Epithelial cell of esophagus (primary cell): ENCODE measurements at places on chromosomes 7 and 10.

DNA sequence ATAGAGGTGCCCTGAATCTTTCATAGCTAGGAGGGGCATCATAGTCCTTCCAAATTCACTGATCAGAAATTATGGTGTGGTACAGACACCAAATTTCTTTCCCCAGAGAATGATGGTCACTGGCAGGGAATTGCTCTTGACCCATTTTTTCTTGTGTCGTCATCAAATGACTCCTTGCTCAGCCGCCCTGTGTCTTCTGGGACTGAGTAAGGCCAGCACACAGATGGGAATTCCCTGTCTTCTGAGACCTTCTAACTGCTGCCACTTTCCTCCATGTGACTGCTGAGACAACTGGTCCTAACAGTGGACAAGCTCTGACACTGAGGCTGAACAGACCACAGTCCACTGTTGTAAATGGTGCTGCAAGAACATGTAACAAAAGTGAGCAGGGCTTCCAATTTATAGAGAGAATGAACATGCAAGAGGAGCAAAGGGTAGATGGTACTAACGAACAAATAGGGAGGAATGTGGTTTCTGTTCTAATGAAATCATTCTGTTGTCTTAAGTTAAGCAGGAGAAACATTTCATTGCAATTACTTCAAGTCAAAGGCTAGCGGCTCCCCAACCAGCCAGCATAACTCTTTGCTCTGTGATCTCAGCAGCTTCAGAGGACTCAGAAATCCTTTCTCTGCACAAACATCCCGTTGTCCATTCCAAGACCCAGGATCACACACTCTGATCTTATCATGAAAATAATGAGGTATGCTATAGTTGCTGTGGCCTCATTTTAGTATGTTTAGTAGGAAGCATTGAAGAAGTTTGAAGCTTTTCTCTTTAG lies 235.9 kb upstream of the PRSS1 start:
- DNase-seq = no peak

GRCh38 chr7:144668503-144668902 lies 167.3 kb downstream of the TPK1 start:
- no peak for DNase-seq

GRCh38 chr7:88090671-88091070 lies 129.2 kb downstream of the SRI start:
- DNase-seq = no peak

DNA sequence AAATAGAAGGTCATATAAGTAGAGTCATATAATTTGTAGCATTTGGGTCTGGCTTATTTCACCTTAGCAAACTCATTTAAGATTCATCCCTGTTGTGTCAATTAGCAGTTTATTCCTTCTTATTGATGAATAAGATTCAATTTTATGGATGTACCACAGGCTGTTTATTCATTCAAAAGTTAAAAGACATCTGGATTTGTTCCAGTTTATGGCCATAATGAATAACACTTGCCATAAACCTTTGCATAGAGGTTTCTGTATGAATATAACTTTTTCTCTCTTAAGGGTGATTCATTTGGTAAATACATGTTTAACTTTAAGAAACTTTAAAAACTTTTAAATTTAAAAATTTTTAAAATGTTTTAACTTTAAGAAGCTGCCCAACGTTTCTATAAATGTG lies 66.4 kb downstream of the CPED1 start:
- DNase-seq = no peak

DNA sequence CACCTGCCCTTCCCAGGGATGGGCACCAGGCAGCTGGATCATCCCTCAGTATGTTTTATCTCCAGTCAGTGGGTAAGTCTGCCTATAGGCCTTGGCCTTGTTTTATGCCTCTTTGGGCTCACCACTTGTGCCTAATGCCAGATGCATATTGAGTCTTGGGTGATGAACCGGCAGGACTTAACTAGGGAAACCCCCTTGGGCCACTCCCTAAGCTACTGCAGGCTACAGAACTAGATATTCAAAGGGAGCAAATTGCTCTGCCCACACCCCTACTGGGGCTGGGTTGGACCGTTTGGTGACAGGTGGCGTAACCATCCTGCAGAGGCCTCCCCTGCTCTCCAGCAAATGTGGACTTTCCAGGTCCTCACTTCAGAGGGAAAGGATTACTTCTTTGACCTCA lies 115.7 kb upstream of the GDF10 start:
- peak; percentile 25 for DNase-seq

DNA sequence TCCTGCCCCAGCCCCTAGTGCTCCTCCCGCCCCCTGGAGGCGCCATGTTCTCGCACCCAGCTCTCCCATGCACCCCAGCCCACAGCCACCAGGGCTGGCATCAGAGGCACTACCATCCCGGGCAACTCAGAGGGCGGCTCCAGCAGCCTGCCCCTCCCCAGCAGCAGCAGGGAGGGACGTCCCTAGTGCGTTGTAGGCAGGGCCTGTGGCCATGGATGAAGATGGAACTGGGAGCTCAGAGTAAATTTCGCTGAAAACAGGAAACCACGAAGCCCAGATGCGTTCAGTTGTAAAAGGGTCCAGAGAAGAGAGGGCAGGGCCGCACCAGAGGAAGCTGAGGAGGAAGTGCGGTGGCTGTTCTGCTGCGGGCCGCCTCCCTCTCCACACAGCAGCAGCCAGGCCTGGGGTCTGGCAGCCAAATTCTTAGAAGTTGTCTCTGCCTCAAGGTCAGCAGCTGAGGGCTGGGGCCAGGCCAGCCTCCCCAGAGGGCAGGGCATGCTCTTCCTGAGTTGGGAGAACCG lies 24.6 kb downstream of the VSIR start:
- no peak for DNase-seq

DNA sequence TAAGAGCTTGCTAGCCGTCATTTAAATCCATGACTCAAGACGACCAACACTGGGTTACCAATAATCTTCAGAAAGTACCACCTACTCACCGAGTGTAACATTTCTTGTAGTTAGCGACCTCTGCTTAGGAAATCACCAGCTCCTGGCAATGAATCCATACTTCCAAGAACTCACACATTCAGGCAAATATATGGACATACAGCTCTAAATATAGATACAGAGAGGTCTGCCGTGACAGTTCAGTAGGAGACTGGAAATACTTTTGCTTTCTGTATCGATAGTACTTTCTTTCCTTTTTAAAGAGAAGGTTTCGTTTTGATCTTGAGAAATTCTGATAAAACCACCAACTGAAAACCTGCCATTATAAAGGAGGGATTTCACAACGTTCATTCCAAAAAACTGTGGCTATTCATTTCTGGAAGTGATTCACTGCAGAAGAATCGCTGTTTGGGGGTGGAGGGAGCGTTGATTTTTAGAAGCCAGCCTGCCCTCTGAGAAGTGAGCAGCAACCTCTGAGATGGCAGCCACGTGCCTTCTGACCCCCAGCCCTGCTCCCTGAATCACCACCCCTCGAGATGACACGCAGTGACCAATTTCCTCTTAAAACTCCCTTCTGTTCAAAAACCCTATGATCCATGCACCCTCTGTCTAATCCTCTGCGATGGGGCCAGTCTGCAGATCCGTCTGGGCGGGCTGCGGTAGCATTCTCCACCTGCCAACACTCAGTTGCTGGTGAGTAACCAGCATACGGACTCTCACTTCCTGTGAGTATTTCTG lies 179.0 kb upstream of the KLF14 start:
- DNase-seq = peak; percentile 97

DNA sequence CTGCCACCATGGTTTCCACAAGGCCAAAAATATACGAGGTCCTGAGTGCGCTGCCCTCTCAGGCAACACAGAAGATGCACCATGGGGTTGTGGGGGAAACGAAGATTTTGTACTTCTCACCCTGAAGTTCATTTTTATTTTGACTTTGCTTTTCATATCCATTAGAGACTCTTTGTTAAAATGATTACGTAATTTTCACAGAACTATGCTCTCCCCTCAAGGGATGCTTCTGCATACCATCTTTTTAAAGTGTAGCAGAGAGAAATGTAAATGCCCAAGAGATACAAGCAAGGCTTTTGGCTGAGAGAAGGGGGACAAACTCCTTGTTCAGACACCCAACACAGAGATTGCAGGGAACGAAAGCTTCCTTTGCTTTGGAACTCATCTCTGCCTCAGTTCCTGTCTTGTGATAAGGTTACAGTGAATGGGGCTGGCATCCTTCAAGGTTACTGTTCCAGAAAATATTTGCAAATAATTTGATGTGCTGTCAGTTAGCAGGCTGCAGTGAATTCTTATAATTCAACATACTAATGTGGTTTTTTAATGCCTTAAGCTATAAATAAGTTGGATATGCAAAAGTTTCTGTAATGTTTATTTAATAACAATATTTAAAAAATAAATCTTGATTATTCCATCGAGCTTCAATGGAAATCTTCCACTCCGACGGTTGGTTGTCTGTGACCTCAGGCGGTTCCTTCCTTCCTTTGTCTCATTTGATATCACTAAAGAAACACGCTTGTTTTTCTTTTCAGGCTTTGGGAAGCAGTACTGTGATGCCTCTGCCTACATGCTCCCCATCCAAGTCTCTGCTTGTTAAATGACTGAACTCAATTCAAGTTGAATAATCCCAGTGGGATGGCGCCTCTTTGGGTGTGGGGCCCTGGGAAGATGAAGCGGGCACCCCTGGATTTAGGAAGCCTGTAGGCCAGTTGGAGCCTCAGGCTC lies 209.3 kb upstream of the CTBP2 start:
- DNase-seq = no peak

GRCh38 chr10:103899312-103899711 lies 18.7 kb downstream of the STN1 start:
- no peak for DNase-seq

DNA sequence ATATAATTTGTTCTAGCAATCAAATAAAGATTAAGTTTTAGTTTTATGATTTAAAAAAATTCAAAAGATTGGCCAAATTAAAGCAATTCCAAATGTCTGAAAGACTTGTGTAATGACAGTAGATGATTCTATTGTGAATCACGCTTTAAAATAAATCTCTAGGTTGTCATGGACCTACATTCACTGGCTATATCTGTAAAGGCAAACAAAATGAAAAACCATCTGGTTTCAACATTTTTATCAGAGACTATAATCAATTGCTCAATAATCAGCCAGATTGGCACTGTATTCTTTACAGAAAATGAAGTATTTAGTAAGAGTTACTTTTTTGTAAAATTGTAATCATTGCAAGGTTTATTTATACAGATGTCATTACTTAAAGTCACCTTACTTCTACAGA lies 60.7 kb downstream of the DGKB start:
- DNase-seq = peak; percentile 10

GRCh38 chr7:53062796-53063195 lies 27.4 kb downstream of the POM121L12 start:
- no peak for DNase-seq

DNA sequence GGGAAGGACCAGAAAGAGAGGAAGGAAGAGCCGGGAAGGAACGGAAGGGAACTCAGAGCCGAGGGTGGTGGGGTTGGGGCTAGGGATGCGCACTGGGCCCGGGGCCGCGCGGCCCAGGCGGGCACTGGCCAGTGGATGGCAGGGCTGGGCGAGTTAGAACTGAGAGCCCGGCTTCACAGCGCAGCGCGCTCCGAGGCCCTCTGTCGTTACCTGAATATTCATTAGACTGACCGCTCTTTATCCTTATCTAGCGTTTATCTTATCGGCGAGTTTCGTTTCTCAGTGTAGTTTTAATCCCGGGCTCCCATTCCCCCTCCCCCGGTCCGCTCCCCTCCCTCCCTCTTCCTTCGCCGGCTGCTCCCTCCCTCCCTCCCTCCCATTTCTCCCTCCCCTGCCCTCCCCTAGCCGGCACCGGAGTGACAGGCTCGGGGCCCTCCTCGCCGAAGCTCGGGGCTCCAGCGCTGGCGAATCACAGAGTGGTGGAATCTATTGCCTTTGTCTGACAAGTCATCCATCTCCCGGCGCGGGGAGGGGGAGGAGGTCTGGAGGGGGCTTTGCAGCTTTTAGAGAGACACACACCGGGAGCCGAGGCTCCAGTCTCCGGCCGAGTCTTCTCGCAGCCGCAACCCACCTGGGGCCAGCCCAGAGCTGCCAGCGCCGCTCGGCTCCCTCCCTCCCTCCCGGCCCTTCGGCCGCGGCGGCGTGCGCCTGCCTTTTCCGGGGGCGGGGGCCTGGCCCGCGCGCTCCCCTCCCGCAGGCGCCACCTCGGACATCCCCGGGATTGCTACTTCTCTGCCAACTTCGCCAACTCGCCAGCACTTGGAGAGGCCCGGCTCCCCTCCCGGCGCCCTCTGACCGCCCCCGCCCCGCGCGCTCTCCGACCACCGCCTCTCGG lies at the start of gene PAX2:
TSS of gene PAX2 (plus strand) at position 596 of the 895 bp plus-strand sequence. CDS start 679 bp downstream, outside the sequence.
- peak; percentile 19 for DNase-seq

- no peak for DNase-seq
Measured at GRCh38 chr7:89618274-89618673, 536.0 kb upstream of the STEAP1 start.

GRCh38 chr10:71536332-71536731 lies 139.6 kb downstream of the CDH23 start:
- peak; percentile 35 for DNase-seq

DNA sequence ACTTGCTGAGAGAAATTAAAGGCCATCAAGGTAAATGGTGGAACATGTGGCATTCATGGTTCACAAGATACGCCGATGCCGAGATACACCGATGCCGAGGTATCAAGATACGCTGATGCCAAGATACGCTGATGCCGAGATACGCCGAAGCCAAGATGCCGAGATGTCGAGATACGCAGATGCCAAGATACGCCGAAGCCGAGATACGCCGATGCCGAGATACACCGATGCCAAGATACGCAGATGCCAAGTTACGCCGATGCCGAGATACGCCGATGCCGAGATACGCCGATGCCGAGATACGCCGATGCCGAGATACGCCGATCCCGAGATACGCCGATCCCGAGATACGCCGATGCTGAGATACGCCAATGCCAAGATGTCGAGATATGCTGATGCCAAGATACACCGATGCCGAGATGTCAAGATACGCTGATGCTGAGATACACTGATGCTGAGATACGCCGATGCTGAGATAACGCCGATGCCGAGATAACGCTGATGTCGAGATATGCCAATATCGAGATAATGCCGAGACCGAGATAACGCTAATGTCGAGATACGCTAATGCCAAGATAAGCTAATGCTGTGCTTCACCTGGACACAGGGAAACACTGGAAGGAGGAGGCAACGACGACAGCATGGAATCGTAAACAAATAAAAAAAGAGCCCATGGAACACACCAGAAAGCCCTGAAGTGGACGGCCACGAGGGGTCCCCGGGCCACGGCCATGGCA lies 172.6 kb downstream of the MAD1L1 start:
- DNase-seq = no peak

DNA sequence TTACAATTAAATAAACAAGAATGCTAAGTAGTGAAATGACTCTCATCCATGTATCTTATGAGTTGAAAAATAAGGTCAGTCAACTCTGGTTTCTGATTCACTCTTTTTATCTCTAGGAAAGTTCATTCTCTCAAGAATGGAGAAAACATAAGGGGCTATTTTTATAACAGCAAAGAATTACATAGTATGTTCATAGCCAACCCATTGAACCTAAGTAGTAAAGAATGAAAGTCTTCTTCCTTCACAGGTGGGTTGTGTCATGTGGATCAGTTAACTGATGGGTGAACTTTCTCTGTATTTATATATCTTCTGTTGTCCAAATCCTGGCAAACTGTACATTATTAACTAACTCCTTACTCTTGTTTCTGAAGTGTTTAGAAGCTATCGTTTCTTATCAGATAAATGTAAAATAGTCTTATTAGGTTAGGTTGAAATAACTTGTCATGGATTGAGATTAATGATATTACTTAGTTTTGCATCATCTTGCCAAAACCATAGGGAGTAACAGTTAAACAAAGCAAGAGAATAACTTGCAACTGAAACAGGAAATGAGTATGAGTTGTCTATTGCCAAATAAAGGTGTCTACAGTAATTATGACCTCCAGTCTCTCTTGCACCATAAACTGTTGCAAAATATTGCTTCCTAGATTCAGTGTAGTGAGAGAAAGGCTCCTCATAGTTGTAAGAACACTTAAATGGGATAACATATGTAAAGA lies 86.8 kb downstream of the ANKRD7 start:
- DNase-seq = peak; percentile 93
